ENCODE measurements at places on chromosomes 6 and 20.
A peak's percentile ranks its signal among the peaks of the same experiment; 100 is the strongest.

- no peak for DNase-seq
Observed at GRCh38 chr6:16329233-16329632, 90.8 kb downstream of the GMPR start.

DNA sequence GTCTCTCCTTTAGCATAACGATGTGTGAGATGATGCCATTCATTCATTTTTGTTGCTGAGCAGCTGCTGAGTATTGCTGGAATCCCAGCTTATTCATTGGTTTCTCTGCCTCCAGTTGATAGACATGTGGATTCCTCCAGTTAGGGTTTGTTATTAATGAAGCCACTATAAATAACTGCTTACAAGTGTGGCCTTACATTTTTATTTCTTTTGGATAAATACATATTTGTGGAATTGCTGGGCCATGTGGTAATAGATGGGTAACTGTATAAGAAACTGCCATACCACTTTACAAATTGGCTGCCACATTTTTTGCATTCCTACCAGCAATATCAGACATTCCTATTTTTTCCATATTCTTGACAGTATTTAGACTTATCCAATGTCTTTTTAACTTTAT is 2.6 kb upstream of the HLA-B start:
- no peak for DNase-seq

DNA sequence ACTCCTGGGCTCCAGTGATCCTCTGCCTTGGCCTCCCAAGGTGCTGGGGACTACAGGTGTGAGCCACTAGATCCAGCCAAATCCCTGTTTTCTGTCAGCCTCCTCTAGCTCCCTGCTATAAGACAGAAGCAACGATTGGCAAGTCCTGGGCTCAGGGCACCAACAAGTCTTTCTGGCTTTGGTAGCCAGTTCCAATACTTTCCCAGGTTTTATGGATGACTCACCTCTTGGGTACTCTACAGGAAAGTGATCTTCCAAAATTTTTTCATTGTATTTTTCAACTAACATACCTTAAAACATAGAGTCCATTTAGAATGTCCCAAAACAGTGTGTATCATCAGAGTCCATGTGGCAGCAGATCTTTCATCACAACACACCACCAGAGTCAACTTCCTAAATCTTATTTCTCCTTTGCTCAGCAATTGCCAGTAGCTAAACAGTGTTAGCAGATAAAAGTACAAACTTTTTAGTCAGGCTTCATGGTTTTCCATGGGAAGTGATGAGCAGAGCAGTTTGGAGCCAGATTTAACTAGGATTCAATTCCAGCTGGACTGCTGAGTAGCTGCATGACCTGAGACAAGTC is 13.3 kb downstream of the GABBR1 start:
- no peak for DNase-seq

DNA sequence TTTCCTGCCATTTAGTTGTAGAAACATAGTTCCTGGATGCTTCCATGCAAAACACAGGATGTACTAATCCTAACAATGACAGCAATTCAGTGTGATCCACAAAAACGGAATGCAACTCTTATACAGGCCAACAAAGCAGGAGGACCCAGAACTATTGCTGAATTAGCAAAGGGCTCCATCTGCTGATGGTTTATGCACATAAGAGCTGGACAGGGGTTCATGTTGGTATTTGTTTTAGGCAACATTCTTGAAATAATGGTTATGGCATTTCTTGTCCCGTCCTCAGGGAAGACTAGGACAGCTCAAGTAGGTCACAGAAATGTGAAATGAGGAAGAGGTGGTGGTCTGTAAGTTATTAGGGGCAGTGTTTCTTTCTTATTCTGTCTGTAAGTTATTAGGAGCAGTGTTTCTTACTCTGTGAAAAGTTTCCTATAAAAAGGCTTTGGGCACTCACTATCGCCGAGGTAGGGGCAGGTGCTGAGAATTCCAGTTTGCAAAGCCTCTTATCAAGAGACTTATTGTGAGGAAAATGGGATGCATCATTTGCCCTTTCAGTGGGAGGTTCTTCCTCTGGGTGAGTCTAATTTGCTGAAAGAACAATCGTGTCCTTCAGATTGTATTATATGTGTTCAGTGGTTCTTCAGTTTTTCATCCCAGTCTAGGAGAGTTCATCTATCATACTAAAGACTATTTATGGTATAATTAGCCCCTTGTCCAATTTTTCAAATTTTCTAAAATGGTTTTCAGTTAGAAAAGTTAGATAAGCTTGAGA is 171.1 kb downstream of the MCHR2 start:
- no peak for DNase-seq

GRCh38 chr6:159679091-159680077 is 13.7 kb downstream of the SOD2 start:
- DNase-seq: no peak

DNA sequence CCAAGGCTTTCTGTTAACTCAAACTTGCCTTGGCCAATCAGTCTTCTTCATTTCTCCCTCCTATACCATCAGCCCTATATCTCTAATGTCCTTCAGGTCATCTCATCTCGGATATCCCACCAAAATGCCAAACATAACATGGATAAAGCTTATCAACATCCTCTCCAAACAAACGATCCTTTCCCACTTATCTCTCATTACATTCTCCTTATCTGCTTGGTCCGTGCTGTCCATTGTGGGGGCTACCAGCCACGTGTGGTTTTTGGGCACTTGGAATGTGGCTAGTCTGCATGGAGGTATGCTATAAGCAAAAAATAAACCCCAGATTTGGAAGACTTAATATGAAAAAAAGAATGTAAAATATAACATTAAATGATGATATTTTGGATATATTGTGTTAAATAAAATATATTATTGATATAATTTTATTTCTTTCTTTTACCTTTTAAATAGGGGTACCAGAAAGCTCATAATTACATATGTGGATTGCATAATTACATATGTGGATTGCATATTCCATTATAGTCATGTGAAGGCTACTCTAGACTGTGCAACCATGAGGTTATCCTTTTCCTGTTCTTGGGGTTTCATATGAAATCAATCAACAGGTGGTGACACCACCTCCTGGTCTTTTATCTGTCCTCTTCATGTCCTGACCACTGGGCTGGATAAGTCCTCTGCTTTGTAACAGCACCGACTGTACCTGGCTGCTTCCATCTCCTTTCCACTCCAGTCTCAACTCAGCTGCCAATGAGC is 123.0 kb downstream of the CD83 start:
- DNase-seq: no peak

GRCh38 chr6:74451953-74452352 is 753.9 kb downstream of the COL12A1 start:
- DNase-seq: no peak

- no peak for DNase-seq
Observed at GRCh38 chr6:42409581-42409980, 42.1 kb downstream of the TRERF1 start.

GRCh38 chr6:40398034-40398691 is 189.0 kb downstream of the LRFN2 start:
- no peak for DNase-seq

DNA sequence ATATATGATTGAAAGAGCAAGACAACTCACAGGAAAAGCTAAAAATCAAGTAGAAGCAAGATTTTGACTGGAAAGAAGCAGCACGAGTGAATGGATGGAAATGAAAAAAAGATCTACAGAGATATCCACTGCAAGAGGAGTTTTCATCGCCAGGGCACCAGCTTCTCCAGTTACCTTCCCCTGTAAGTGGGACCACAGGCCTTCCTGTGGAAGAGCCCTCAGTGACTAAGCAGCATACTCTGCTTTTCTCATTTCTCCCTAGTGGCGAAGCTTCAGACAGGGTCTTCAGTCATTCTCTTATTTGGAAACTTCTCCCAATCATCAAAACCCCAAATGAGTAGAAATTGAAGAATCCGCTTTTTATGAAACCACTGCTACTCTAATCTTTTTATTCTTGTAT is 40.5 kb downstream of the ADGRB3 start:
- no peak for DNase-seq

GRCh38 chr6:42226161-42226611 is 8.5 kb upstream of the MRPS10 start:
- no peak for DNase-seq

DNA sequence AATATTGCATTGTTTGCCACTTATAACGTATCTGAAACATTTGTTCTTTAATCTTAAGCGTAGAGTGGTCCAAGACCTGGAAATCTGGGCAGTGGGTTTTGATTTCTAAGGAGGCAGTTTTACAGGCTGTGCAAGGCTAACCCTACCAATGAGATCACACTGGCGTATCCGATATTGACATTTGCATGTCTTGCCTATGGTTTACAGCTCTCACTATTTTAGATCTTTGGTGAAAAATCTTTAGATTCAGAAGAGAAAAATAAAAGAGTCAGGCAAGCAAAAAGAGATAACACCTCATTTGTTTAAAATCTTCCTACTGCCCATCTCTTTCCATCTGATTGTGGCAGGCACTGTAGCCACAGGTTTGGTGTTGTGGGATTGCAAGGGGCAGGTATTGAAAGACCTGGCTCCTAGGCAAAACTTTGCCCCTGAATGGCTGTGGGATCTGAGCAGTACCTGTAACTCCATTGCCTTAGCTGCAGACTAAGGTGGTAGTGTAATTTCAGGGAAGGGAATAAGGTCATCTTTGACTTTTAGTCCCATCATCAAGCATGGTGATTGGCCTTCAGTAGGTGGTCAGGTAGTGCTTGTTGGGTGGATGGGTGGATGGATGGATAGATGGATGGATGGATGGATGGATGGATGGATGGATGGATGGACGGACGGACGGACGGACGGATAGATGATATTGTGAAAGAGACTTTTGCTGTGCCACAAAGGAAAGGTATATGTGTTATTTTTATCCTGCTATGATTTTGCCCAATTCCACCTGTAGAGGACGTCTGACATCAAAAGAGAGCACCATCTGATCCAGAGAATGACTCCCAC is 1.9 kb downstream of the TNFAIP3 start:
- DNase-seq: peak; percentile 19

- no peak for DNase-seq
Observed at GRCh38 chr6:77474286-77474956, 11.1 kb upstream of the HTR1B start.

GRCh38 chr6:53461041-53461656 is 83.8 kb downstream of the GCLC start:
- no peak for DNase-seq

GRCh38 chr6:37625591-37626374 is 71.9 kb downstream of the MDGA1 start:
- DNase-seq: no peak

DNA sequence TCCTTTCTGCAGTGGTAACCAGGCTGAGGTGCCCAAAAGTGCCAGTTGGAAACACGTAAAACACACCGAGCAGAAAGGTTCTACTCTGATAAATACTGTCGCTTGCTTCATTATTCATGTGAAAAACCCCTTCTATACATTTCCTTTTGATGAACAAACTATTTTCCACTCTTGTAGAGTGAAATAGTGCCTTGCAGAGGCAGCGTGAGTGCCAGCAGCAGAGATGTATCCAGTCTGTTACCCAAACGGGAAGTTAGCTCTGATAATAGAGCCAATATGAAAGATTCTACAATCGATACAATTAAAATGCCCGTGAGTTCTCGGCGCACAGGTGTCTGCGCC is 1.5 kb downstream of the ZBTB46 start:
- no peak for DNase-seq

DNA sequence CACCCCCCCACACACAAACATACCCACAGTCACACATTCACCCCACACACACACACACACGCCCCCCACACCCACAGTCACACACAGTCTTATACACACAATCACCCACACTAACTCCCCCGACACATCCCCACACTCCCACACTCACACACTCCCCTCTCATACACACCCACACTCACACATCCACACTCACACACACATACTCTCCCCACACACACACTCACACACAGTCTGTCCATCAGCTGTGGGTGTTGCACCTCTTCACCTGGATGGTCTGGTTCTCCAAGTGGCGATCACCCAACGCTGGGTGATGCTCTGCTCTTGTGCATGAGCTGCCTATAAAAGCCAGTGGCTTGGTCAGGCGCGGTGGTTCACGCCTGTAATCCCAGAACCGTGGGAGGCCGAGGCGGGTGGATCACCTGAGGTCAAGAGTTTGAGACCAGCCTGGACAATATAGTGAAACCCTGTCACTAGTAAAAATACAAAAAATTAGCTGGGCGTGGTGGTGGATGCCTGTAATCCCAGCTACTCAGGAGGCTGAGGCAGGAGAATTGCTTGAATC is 158.9 kb downstream of the SMOC2 start:
- no peak for DNase-seq

GRCh38 chr20:10487142-10488136 is 52.3 kb downstream of the SLX4IP start:
- DNase-seq: no peak

GRCh38 chr20:50129662-50130355 is 16.9 kb upstream of the UBE2V1 start:
- no peak for DNase-seq

DNA sequence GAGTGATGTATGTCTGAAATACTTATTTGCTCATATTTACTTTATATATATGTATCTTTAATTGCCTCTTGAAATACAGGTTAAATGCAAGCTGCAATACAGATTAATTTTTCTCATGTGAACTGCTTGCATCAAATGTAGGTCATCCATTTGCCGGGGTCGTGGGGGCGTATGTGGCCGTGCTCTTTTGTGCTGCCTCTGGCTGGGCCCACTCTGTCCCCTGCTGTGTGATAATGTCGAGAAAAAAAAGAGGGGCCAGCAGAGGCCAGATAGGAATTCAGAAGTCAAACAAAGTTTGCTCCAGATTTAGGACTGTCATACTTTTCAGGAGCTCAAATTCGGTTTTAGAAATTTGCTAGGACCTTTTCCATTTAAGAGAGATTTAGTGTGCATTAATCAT is 459.6 kb upstream of the SOX4 start:
- no peak for DNase-seq

GRCh38 chr20:50449738-50450492 is 60.3 kb upstream of the PTPN1 start:
- no peak for DNase-seq

GRCh38 chr6:29747688-29748250 is 24.5 kb downstream of the HLA-F start:
- DNase-seq: no peak

DNA sequence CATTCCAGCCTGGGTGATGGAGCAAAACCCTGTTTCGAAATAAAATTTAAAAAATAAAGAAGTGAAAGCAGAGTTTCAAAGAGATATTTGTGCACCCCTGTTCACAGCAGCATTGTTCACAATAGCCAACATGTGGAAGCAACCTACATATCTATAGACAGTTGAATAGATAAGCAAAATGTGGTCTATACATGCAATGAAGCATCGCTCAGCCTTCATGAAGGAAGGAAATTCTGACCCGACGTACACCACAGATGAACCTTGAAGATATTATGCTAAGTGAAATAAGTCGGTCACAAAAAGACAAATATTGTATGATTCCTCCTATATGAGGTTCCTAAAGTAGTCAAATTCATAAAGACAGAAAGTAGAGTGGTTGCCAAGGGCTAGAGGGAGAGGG is 6.5 kb upstream of the NCOA6 start:
- DNase-seq: no peak

GRCh38 chr6:63783096-63783495 is 147.5 kb downstream of the PHF3 start:
- no peak for DNase-seq

DNA sequence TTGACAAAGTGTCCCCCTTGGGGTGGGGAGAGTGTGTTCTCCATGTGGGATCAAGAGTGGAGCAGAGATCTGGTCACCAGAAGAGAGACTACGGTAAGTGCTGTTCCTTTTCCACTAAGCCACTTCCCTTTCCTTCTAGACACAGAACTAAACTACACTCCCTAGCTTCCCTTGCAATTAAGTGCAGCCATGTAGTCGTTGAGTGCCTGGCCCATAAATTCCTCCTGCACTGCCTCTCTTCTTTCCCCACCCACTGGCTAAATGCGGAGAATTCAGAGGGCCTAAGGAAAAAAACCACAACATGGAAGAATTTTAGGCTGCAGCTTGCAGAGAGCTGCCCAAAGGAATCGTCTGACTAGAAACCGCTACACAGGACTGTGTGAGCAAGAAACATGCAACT is 1.5 kb downstream of the WDR27 start:
- no peak for DNase-seq

Data from immature natural killer cell (primary cell).